Posterior vena cava (tissue), 2 donors: ENCODE measurements at places on chromosomes 2 and 18. TPM values are rescaled to one million over a fixed set of nuclear protein-coding genes. Genes with fewer than 3 reads are reported as not detected.

GRCh38 chr2:229268626-229269025 is 2.5 kb downstream of the PID1 start:
- DNase-seq, result no peak

DNA sequence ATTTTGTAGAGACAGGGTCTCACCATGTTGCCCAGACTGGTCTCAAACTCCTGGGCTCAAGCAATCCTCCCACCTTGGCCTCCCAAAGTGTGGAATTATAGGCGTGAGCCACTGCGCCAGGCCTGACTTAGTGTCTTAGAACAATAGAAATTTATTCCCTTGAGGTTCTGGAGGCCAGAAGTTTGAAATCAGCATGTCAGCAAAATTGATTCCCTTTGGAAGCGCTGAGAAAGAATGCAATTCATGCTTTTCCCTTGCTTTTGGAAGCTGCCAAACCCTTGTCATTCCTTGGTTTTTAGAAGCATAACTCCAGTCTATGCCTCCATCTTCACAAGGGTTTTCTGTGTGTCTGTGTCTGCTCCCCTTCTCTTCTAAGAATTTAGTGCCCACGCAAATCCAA is 20.7 kb downstream of the ST8SIA3 start:
- no peak for DNase-seq

DNA sequence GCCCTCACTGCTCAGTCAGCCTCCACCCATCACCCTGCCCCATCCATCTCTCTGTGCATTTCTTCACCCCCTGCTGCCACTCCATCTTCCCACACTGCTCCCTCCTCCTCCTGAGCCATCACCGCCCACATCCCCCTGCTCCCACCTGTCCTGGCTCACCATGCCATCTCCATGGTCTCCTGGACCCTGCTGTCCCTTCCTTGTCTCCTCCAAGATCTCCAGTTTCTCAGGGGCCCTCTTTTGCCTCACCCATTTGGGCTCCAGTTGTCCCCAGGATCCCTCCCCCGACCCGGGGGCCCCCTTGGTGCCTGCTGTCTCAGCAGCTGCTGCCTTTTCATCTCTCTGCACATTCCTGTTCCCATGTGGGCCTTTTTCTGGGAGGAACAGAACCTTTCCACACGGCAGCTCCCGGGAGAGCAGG is 10.6 kb downstream of the SPEG start:
- no peak for DNase-seq

ANKRD30B gene
- total RNA-seq, result not detected

POTEI gene
- total RNA-seq, result not detected
